ENCODE measurements at places on chromosomes 16 and 17. TPM values are rescaled to one million over a fixed set of nuclear protein-coding genes. Genes with fewer than 3 reads are reported as not detected.
A peak's percentile ranks its signal among the peaks of the same experiment; 100 is the strongest.

DNA sequence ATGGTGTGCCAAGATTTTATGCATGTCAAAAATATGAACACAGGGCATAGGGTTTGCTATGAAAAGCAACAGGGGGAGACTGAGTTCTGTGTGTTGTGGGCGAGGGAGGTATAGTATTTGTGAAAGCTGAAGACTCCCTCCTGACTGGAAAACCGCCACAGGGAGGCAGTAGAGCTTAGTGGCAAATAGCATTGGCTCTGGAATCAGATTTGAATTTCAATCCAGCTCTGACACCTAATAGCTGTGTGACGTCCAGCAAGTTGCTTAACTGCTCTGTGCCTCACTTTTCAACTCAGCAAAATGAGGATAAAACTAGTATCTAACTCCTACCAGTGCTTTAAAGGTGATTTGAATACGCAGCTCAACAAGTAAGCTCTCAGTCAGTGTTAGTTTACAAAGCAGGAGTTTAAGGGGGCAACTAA is 22.0 kb downstream of the KPNA2 start:
- DNase-seq, result no peak

Gene CLEC3A
- 3.5 TPM for polyA plus RNA-seq

DNA sequence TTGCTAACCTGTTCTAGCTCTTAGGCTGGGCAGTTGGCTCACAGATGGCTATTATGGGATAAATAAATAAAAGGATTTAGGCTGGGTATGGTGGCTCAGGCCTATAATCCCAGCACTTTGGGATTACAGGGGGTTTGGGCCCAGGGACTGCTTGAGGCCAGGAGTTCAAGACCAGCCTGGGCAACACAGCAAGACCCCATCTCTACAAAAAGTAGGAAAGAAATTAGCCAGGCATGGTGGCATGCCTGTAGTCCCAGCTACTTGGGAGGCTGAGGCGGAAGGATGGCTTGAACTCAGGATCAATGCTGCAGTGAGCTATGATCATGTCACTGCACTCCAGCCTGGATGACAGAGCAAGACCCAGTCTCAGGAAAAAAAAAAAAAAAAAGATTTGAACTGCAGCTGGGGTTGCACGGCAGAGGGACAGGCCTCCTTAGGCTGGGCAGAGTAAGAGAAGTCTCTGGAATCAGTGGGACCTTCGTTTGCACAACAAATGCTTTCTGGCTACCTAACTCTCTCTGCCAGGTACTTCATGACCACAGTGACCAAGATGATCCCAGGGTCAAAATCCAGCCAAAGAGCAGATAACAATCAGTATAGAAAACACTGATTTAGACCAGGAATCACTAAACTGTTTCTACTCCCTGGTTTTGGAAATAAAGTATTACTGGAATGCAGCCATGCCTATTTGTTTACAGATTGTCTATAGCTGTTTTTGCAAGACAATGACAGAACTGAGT is 6.8 kb downstream of the RUSF1 start:
- DNase-seq, result no peak

Gene GSDMA
- polyA plus RNA-seq, result 0.21 TPM

Gene CDH5
- 0.88 TPM for polyA plus RNA-seq

DNA sequence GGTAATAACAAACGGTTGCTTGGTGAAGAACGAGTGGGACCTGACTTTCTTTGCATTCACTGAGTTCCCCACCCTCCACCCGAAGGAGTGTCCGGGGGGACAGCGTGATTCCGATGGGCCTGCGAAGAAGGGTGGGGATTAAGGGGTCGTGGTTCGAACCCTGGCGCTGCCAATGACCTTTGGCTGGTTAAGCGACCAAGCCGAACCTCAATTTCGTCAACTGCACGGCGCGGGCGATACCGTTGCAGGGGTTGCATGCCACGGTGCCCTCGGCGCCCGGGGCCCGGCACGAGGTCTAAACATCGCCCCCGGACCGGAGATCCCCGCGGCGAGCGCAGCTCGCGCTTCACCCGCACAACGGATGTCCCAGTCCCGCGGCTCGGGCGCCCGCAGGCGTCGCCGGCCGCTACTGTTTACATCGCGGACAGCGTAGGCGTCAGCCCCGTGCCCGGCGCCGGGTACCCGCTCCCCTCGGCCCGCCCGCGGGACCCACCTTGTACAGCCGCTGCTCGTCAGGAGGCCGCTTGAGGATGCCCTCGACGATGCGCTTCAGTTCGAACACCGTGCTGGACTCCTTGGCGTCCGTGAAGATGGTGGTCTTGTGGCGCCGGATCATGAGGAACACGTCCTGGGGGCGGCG is 460 bp downstream of the ELOB start:
- DNase-seq, result peak; percentile 65

Gene DCTN5
- 23.3 TPM for polyA plus RNA-seq

Gene SPOP
- polyA plus RNA-seq, result 77.3 TPM

DNA sequence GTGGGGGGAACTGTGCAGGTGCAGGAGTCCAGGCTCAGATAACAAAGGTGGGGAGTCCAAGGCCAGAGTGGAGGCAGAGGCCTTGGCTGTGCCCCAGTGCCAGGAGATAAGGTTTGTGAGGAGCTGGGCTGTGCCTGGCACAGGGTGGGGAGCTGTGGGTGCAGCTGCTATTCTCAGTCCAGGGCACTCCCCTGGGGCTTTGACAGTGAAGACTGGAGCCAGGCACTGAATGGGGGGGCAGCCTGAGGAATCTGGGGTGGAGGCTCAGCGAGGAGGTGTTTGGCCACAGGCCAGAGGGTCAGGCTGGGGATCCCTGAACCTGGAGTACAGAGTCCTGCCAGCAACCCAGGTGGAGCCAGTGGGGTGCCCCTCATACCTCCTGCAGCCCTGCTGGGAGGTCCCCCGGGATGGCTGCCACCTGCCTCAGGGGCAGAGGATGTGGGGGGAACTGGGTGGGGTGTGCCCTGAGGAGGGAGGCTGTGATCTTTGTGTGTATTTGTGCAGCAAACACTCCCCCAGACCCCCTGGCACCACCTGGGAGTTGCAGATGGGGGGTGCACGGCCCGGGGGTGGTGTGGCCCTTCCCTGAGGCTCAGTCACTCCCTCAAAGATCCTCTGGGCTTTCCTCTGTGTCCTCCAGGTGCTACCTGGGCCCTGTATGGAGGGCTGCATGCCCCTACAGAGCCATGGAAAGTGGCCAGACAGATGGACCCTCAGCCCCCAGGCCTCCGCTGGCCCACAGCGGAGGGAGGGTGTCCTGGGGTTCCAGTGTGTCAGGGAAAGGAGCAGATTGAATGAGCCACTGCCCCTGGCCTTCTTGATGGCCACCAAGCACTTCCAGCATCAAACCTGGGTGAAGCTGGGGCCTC is 44.5 kb upstream of the SMPD3 start:
- peak; percentile 20 for DNase-seq

Gene KREMEN2
- polyA plus RNA-seq, result 4.9 TPM

Gene RAMP2
- polyA plus RNA-seq, result 62.3 TPM

Gene CD300A
- 0.47 TPM for polyA plus RNA-seq

DNA sequence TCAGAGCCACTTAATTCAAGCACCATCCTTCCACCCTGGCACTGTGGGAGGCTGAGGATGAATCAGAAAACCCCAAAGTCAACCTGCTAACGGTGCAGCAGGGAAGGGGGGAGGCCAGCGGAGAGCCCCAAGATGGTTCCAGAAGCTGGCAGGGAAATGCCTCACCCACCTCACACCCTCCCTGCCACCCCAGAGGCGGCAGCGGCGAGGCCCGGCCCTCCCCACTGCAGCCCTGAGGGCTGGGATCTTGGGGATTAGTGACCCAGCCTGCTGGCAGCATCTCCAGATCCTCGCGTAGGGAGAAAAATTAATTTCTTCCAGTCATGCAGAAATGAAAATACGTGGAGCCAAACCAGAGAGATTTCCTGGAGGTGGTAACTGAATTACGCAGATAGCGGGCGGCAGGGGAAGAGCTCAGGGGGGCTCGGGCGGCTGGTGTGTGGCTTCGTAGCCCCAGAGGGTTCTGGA is 38.2 kb downstream of the CBFA2T3 start:
- DNase-seq, result no peak

Gene OR3A3
- not detected for polyA plus RNA-seq

GRCh38 chr17:47332287-47332686 is 8.5 kb downstream of the EFCAB13 start:
- DNase-seq, result no peak

Gene PAFAH1B1
- polyA plus RNA-seq, result 47.0 TPM

Gene HCRT
- polyA plus RNA-seq, result not detected

GRCh38 chr17:61456061-61456681 is 3.9 kb downstream of the TBX4 start:
- DNase-seq, result no peak

DNA sequence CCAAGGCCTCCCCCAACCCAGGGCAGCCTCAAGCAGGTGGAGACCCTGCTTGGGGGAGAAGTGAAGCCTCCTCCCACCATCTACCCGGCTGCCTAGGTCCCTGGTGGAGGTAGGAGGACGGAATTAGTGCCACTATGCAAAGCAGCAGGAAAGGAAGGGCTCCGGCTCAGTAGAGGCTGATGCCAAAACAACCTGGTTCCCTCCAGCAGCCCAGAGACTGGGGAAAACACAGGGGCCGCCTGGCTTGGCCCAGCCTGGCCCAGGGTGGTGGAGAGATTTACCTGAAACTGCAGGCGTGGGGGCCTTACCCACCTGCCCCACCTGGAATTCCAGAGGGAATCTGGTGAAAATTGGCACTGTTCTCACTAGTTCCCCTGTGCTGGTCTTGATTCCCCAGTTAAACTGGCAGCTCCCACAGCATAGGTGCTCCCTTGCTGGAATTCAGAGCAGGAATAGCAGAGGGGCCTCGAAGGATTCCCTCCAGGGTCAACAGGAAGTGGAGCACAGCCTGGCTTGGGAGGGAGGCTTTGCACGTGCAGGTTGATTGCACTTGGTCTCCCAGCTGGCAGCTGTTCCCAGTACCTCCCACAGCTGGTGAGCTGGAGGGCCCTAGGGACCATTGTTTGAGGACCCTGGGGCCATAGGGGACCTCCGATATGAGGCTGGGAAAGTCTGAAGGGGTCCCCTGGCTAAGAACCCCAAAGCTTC is 4.5 kb downstream of the CD79B start:
- no peak for DNase-seq

Gene CTRL
- polyA plus RNA-seq, result 12.5 TPM

DNA sequence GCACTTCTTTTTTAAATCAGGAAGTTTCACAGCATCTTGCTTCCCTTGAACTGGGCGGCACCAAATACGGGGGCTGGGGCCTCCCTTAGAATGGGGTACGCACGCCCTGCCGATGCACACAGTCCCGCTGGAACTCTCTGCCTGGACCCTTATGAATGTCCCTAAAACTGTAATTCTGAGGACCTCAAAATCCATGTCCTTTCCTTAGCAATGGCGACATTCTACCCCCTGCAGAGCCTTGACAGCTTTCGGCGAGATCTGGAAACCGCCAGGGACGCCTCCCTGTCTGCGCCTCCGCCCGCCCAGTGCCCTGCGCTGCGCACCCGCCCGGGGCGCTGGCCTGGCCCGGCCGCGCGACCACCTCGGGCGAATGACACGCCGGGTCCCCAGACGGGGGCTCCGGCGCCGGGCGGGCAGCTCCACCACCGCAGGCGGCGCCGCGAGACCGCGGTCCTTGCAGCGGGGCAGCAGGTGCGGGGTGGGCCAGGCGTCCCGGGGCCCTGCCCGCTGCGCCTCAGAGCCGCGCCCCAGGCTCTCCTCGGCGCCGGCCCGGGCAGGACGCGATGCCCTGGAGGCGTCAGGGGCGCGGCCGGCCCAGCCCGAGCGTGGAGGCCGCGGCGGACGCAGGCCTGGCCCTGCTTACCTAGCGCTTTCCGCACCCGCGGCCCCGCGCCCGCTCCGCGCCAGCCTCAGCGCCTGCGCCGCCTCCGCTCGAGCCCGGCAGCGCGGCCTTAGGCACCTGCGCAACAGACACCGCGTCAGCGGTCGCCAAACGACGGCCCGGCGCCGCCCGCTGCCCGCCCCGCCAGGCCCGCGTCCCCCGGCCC is 548 bp downstream of the HAGH start:
- DNase-seq, result peak; percentile 90

DNA sequence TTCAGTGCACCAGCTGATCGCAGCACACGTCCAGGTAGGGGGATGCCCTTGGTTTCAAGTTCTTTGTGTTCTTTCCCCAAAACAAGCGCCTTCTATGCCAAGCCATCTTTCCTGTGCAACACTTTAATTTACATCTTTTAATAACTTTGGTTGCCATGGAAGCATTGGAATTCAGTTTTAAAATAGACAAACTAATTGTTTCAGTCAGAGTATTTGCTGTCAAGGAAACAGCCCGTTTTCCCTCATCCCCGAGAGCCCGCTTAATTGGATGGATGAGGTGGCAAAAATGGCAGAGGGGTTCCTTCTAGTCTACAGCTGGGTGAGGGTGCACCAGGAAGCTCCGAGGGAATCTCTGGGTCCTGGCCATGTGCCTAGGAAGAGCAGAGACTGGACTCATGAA is 793.7 kb upstream of the EEF2KMT start:
- no peak for DNase-seq

DNA sequence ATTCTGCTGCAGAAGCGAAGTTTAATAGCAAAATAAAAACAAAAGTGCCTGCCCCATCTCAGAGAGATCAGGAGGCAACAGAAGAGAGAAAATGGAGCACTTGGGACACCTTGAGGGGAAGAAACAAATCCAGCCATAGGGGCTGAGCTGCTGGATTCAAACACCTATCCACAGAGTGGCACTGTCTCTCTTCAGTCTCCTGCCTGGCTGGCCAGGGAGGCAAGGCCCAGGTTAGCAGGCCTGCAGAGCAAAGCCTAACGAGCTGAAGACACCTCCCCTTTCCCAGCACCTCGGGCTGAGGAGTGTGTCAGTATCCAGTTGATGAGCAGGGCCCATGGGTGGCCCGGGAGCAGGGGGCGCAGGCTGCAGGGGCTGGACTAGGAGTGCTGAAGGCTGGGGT is 8.8 kb upstream of the KRT31 start:
- no peak for DNase-seq

Gene PRCD
- 11.6 TPM for polyA plus RNA-seq

DNA sequence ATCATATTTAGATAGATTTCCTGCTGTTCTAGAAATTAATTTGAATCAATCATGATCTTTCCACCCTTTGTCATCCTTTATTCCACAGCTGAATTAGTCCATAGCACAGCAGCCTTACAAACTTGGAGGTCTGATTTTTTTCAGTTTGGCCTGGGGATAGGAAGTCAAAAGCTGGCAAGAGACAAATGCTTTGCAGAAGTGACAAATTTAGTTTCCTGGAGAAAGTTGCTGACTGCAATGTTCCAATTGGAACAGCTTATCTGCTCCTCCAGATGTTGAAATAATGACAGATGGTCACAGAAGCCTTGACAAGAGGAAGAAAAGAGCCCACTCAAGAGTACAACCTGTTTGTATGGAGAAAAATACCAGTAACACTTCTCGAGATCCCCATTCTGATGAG is 1276.1 kb upstream of the CDH8 start:
- DNase-seq, result no peak

Gene ZFPM1
- polyA plus RNA-seq, result 8.3 TPM
